ENCODE measurements at places on chromosomes 2 and 18.
A peak's percentile ranks its signal among the peaks of the same experiment; 100 is the strongest.

GRCh38 chr2:44955593-44956392 lies 14.3 kb downstream of the SIX3 start:
- peaks cover 66% of the 10 kb centered on the region for H3K27me3 ChIP-seq
- peak overlapping the region; percentile 51 for H3K4me3 ChIP-seq
- H3K4me1 ChIP-seq, result peaks cover 23% of the 10 kb centered on the region
- peak; percentile 88 for DNase-seq
- H3K27ac ChIP-seq, result no peak overlapping the region

DNA sequence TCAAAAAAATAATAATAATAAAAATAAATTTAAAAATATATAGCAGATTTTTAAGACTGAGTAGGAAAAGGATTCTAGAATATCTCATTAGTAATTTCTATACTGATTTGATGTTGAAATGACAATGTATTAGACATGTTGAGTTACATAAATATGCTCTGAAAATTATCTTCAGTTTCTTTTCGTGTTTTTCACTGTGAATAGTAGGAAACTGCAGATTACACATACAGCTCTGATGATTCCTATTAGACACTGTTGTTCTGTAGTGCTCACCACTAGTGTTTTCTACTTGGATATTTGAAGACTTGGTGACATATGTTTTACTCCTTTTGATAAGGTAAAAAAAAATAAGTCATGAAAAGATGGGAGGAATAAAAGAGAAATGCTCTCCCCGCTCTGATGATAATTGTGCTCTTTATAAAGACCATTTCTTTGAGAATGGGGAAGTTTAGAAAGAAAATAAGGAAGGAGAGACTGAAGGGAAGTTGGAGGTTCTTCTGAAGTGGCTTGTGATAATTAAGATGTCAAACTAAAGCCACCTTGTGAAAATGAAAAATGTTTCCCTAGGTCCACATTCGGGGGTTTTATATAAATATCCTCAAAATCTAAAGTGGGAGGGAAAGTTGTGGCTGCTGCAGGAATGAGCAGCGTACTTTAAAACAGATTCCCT lies 52.9 kb downstream of the SLC9A2 start:
- H3K27ac ChIP-seq, result no peak overlapping the region
- H3K27me3 ChIP-seq, result no peaks in the 10 kb centered on the region
- H3K36me3 ChIP-seq, result no peaks in the 10 kb centered on the region
- DNase-seq, result no peak

- no peaks in the 10 kb centered on the region for H3K36me3 ChIP-seq
- H3K4me3 ChIP-seq, result no peak overlapping the region
- no peaks in the 10 kb centered on the region for H3K27me3 ChIP-seq
These were observed 288.0 kb downstream of the AFF3 start for GRCh38 chr2:99854236-99854852.

- DNase-seq, result no peak
- H3K4me1 ChIP-seq, result peaks cover 9% of the 10 kb centered on the region
- peaks cover 19% of the 10 kb centered on the region for H3K36me3 ChIP-seq
- H3K27ac ChIP-seq, result no peak overlapping the region
- H3K4me3 ChIP-seq, result no peak overlapping the region
These were observed 97.9 kb upstream of the IL1R2 start for GRCh38 chr2:101893681-101894381.

- H3K4me3 ChIP-seq, result no peak overlapping the region
- H3K27ac ChIP-seq, result no peak overlapping the region
- DNase-seq, result no peak
- H3K27me3 ChIP-seq, result peaks cover 10% of the 10 kb centered on the region
- H3K4me1 ChIP-seq, result no peaks in the 10 kb centered on the region
- H3K36me3 ChIP-seq, result no peaks in the 10 kb centered on the region
These were observed 35.3 kb downstream of the MROH2A start for GRCh38 chr2:233813236-233814055.

DNA sequence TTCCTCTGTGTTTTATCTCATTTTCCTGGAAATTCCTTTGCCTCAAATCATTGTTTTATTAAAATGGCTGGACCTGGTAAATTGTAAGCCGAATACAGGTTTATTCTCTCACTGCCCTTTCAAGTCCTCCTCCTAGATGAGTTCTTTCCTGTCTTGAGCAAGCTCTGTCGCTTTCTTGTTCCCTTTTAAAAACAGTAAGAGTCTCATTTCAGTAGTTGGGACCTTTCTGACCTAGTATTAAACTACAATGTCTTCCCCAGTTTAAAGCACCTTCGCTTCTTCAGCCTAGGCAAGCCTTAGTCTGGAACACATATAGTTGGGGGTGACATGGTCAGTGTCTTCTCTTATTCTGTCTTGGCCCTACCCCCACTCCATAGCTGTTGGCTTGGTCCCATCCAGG lies 40.9 kb upstream of the SP140L start:
- no peak overlapping the region for H3K27ac ChIP-seq
- no peak overlapping the region for H3K4me3 ChIP-seq
- H3K4me1 ChIP-seq, result peaks cover 19% of the 10 kb centered on the region
- no peaks in the 10 kb centered on the region for H3K27me3 ChIP-seq

GRCh38 chr18:8778824-8779223 lies 73.5 kb downstream of the MTCL1 start:
- no peak overlapping the region for H3K4me3 ChIP-seq
- H3K36me3 ChIP-seq, result no peaks in the 10 kb centered on the region
- no peak for DNase-seq
- H3K27ac ChIP-seq, result no peak overlapping the region

DNA sequence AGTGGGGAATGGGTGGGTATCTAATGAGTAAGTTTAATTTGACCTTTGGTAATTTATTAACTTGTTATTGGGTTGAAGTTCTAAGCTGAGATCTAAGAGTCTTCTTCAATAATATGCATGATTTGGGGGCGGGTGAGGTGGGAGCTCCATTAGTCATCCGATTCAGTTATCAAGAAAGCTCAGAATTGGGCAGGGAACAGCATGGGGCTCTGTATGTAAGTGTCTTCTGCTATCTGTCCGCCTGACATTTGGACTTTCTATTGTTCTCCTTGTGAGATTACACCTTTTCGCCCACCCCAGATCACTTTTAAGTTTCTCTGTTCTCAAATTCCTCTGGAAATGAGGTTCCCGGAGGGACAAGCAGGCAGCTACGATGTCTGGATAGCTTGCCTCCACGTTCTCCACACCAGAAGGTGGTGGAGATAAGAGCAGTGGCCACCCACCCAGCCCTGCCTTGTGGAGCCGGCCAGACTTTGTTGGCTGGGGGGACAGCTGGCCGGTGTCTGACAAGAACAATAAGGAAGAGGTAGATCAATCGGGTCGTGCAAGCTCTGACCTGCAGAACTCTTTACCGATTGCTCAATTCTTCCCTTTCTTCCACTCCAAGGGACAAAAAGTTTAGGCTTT lies 75.5 kb upstream of the GATA6 start:
- DNase-seq, result no peak
- no peaks in the 10 kb centered on the region for H3K27me3 ChIP-seq
- H3K36me3 ChIP-seq, result no peaks in the 10 kb centered on the region
- H3K27ac ChIP-seq, result no peak overlapping the region
- H3K4me1 ChIP-seq, result no peaks in the 10 kb centered on the region

- no peak for DNase-seq
- H3K4me1 ChIP-seq, result peaks cover 60% of the 10 kb centered on the region
- peaks cover 15% of the 10 kb centered on the region for H3K36me3 ChIP-seq
- H3K4me3 ChIP-seq, result peak overlapping the region; percentile 52
These were observed 29.8 kb downstream of the MGAT5 start for GRCh38 chr2:134283661-134284060.

DNA sequence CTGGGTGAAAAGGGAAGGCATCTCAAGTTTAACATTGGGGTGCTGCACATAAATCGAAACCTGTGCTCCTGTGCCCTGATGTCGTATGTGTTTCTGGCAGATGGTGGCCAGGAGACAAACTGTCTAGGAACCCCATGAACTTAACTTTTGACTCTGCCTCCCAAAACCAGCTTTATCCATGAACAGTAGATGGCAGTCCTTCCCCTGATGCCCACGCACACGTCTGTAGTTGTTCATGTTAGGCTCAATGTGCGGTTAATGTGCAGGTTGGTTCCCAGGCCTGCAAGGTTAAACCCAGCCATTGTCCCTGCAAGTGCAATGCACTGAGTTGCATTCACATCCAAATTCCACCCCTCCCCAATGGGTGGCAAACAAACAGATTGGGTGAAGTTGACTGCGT lies 44.1 kb upstream of the SIX3 start:
- no peak overlapping the region for H3K27ac ChIP-seq
- peaks cover 10% of the 10 kb centered on the region for H3K27me3 ChIP-seq
- no peaks in the 10 kb centered on the region for H3K36me3 ChIP-seq
- DNase-seq, result no peak
- H3K4me3 ChIP-seq, result no peak overlapping the region
- H3K4me1 ChIP-seq, result peaks cover 2% of the 10 kb centered on the region

- no peak overlapping the region for H3K4me3 ChIP-seq
- DNase-seq, result no peak
- H3K27me3 ChIP-seq, result peaks cover 1% of the 10 kb centered on the region
- H3K36me3 ChIP-seq, result no peaks in the 10 kb centered on the region
These were observed 8.8 kb upstream of the CRACDL start for GRCh38 chr2:98944775-98945174.

DNA sequence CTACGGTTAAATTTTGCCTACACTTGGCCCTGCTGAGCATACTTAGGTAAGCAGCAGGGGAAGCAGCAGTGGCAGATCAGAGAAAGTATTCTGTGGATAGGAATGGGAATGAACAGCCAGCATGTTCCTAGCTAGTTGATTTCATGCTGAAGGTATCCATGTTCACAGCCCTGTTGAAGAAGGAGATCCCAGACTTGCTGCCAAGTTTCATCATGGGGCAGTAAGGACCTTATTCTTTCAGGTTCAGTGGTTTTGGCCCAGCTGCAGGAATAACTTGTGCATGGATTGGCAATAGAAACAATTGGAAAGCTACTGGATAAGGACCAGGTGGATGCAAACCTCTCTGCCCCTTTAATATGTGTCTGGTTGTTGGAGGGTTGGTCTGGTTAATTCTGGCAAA lies 98.2 kb upstream of the TMEM178A start:
- H3K27ac ChIP-seq, result no peak overlapping the region
- no peak for DNase-seq
- H3K4me1 ChIP-seq, result no peaks in the 10 kb centered on the region
- no peak overlapping the region for H3K4me3 ChIP-seq

- no peak overlapping the region for H3K4me3 ChIP-seq
- H3K27ac ChIP-seq, result no peak overlapping the region
- H3K36me3 ChIP-seq, result no peaks in the 10 kb centered on the region
- DNase-seq, result no peak
These were observed 100.2 kb upstream of the CDC42EP3 start for GRCh38 chr2:37771600-37772088.

DNA sequence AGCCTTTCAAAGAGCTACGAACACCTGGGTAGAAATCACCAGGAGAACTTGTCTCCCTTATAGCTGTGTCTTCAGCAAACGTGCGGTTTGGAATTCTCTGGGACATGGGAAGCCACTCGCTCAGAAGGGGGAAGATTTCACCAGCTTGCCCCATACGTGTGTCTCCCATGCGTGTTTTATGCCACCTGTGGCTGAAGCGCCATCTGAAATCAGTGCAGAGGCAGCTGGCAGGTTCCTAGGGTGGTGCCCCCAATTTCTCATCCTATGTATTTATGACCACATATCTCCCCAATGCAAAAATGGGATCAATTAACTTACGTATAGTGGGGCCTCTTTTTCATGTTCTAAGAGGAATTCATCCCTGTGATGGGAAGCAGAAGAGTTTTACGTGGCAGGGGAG lies 81.6 kb downstream of the TPO start:
- no peak for DNase-seq
- no peak overlapping the region for H3K4me3 ChIP-seq
- H3K4me1 ChIP-seq, result no peaks in the 10 kb centered on the region
- H3K27ac ChIP-seq, result no peak overlapping the region

- no peak overlapping the region for H3K4me3 ChIP-seq
- peaks cover 2% of the 10 kb centered on the region for H3K27me3 ChIP-seq
- H3K27ac ChIP-seq, result no peak overlapping the region
- no peaks in the 10 kb centered on the region for H3K4me1 ChIP-seq
- no peak for DNase-seq
These were observed 24.2 kb downstream of the MYT1L start for GRCh38 chr2:2306878-2307277.

DNA sequence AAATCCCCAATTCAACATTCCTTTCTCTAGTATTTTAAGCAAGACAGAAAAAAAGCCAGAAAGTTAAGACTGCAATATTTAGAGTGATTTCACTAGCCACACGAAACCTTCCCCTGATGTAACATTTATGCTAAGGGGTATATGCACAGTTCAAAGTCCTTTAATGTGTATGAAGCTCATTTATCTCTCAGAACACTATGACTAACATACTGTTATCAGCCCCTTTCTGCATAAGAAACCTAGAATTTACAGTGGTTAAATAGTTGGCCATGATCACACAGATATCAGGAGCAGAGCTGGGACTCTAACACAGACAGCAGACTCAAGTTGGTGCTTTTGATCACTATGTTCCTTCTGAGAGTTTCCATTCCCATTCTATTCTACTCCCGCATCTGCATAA lies 185.5 kb downstream of the CDH2 start:
- H3K4me1 ChIP-seq, result no peaks in the 10 kb centered on the region
- no peak overlapping the region for H3K27ac ChIP-seq
- H3K36me3 ChIP-seq, result no peaks in the 10 kb centered on the region
- no peaks in the 10 kb centered on the region for H3K27me3 ChIP-seq
- no peak for DNase-seq
- H3K4me3 ChIP-seq, result no peak overlapping the region

DNA sequence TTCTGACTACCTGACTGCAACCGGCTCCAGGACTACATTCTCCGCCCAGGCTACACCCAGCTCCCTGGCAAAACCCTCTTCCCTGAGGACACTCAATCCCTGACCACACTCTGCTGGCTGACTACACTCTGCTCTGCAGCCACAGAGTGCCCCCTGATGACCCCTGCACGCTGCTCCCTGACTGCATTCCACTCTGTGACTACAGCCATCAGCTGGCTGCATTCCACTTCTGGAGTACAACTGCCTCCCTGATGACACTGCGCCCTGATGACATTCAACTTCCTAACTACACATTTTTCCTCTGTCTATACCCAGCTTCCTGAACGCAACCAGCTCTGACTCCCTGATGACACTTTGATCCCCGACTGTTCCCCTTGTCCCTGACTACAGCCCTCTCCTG lies 71.3 kb upstream of the NRXN1 start:
- no peak overlapping the region for H3K27ac ChIP-seq
- H3K4me1 ChIP-seq, result no peaks in the 10 kb centered on the region
- DNase-seq, result no peak
- no peak overlapping the region for H3K4me3 ChIP-seq
- H3K36me3 ChIP-seq, result no peaks in the 10 kb centered on the region
- no peaks in the 10 kb centered on the region for H3K27me3 ChIP-seq

GRCh38 chr2:179332903-179333302 lies 68.3 kb upstream of the SESTD1 start:
- H3K4me3 ChIP-seq, result no peak overlapping the region
- H3K4me1 ChIP-seq, result no peaks in the 10 kb centered on the region
- no peaks in the 10 kb centered on the region for H3K36me3 ChIP-seq
- no peak for DNase-seq
